ENCODE measurements at places on chromosomes 4 and X. TPM values are rescaled to one million over a fixed set of nuclear protein-coding genes. Genes with fewer than 3 reads are reported as not detected.

TMPRSS11F gene
- not detected for total RNA-seq

ATP1B4 gene
- total RNA-seq = not detected

GRCh38 chr4:187770345-187770744 lies 225.2 kb upstream of the ZFP42 start:
- no peak overlapping the region for H3K27ac ChIP-seq
- H3K4me3 ChIP-seq = no peak overlapping the region
- peaks cover 3% of the 10 kb centered on the region for H3K27me3 ChIP-seq
- no peaks in the 10 kb centered on the region for H3K4me1 ChIP-seq
- DNase-seq = no peak

- H3K36me3 ChIP-seq = no peaks in the 10 kb centered on the region
- no peaks in the 10 kb centered on the region for H3K27me3 ChIP-seq
- H3K4me3 ChIP-seq = no peak overlapping the region
- DNase-seq = no peak
These were observed 77.9 kb downstream of the LUZP4 start for GRCh38 chrX:115367455-115367854.

GRCh38 chrX:41596596-41596995 lies 92.2 kb upstream of the GPR34 start:
- H3K27ac ChIP-seq = no peak overlapping the region
- H3K4me1 ChIP-seq = no peaks in the 10 kb centered on the region
- H3K27me3 ChIP-seq = peaks cover 2% of the 10 kb centered on the region
- DNase-seq = no peak

DNA sequence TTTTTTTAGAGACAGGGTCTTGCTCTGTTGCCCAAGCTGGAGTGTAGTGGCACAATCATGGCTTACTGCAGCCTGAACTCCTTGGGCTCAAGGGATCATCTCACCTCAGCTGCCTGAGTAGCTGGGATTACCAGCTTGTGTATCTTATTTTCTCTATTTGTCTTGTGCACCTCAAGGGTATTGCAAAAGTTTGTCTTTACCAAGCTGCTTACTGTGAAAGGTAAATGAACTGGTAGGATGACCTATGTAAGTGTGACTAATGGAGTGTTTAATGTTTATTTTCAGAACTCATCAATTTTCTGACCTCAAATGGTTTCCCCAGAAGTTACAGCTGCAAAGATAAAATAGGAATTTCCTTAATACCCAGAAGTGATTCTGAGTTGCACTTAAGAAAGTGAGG lies 5.3 kb upstream of the FGA start:
- no peak for DNase-seq
- no peak overlapping the region for H3K4me3 ChIP-seq
- peaks cover 3% of the 10 kb centered on the region for H3K27me3 ChIP-seq
- no peaks in the 10 kb centered on the region for H3K4me1 ChIP-seq
- no peaks in the 10 kb centered on the region for H3K36me3 ChIP-seq

DNA sequence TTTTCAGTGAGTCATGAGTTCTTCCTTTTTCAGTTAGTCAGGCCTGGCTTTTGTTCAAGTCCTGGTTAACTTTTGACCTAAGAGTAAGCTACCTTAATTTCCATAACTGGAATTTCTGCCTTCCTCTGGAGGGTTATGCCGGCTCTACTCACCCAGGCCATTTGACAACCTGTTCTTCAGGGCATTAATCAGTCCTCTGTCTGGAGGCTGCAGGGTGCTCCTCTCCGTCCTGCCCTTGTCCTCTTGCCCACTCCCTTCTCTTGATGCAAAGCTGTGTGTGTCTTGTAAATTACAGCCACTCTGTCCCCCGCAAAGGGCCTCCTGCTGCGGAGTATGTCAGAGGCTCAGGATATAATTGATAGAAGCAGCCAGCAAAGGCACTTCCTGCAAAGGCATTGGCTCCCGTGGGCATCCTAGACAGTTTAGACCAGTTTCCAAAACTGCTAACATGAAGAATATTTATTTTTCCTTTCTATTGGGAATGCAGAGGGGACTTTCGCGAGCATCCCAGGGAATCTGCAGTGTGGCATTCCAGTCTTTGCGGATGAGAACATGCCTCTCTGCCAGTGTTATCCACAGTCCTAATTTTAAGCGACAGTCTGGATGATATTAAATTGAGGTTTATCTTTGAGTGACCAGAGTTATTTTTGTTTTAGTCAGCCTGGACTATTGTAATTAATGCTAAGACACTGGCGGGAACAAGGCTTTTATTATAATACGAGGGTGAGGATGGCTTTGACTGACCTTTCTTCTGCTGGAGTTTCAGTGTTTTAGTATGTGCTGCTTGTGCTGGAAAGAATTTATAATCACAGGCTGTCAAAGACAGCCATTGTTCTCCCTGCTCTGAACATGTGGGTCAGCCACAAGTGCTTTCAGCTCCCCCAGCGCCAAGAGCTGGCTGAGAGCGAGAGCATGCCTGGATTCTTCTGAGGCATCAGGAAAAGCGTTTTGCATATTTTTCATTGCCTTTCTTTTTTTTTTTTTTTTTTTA lies 74.2 kb downstream of the LIMCH1 start:
- H3K27me3 ChIP-seq = peaks cover 8% of the 10 kb centered on the region
- H3K4me3 ChIP-seq = peak overlapping the region; percentile 35
- peaks cover 26% of the 10 kb centered on the region for H3K4me1 ChIP-seq
- H3K27ac ChIP-seq = no peak overlapping the region

C1QTNF7 gene
- not detected for total RNA-seq

DNA sequence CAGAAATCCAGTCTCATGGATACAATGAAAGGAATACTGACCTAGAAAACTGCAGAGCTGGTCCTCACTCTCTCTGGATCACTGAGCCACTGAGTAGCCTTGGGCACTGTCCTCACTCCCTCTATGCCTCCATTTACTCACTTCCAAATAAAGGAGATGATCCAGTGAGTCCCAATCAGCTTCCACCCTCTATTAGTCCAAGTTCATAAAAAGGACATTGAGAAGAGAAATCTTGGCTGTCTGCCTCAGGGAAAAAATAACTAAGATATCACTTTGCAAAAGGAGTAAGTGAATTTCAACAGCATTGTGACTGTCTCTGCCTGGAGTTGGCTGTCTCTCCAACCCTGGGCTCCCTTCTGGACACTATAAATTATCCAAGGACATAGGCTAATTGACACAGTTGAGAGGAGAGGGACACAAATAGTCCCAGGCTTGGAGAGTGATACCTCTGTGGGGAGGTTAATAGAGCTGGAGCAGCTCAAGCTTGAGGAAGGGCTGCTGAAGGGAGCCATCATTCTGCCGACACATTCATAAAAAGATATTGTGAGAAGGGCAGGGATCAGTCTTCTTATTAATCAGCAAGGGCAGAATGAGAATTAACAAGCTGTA lies 572.3 kb downstream of the RAB28 start:
- no peaks in the 10 kb centered on the region for H3K27me3 ChIP-seq
- H3K4me3 ChIP-seq = no peak overlapping the region
- H3K4me1 ChIP-seq = no peaks in the 10 kb centered on the region
- no peaks in the 10 kb centered on the region for H3K36me3 ChIP-seq

DNA sequence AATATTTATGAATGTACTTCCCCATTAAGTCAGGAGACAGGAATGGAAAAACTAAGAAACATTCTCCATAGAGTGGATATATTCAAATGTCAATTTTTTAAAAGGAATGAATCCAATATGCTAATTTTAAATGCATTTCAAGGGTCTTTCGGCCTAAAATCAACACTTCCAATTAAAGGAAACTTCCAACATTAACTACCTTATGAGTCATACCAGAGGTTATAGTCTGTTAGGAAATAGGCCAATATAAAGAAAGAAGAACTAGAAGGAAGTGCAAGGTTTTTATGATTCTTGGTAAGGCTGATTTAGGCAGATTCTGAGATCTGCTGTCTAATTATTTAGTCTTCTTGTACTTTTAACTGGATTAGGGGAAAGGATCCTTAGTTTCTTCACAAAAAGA lies 260.1 kb upstream of the EDNRA start:
- no peaks in the 10 kb centered on the region for H3K4me1 ChIP-seq
- no peak overlapping the region for H3K4me3 ChIP-seq
- H3K36me3 ChIP-seq = no peaks in the 10 kb centered on the region
- no peak overlapping the region for H3K27ac ChIP-seq
- no peaks in the 10 kb centered on the region for H3K27me3 ChIP-seq

DNA sequence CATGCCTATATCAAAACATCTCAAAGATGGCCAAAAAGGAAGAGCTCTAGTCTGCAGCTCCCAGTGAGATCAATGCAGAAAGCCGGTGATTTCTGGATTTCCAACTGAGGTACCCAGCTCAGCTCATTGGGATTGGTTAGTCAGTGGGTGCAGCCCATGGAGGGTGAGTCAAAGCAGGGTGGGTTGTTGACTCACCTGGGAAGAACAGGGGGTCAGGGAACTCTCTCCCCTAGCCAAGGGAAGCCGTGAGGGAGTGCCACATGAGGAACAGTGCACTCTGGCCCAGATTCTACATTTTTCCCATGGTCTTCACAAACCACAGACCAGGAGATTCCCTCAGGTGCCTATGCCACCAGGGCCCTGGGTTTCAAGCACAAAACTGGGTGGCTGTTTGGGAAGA lies 57.3 kb upstream of the FGF16 start:
- no peak overlapping the region for H3K27ac ChIP-seq
- no peaks in the 10 kb centered on the region for H3K36me3 ChIP-seq
- H3K4me3 ChIP-seq = no peak overlapping the region
- DNase-seq = no peak
- no peaks in the 10 kb centered on the region for H3K27me3 ChIP-seq

C4orf51 gene
- total RNA-seq = not detected

GRCh38 chr4:7799306-7799705 lies 140.4 kb downstream of the AFAP1 start:
- H3K36me3 ChIP-seq = peaks cover 31% of the 10 kb centered on the region
- peaks cover 9% of the 10 kb centered on the region for H3K27me3 ChIP-seq
- H3K4me3 ChIP-seq = peak overlapping the region; percentile 1
- H3K27ac ChIP-seq = no peak overlapping the region
- H3K4me1 ChIP-seq = no peaks in the 10 kb centered on the region

NPY5R gene
- total RNA-seq = 0.38 TPM

GRCh38 chr4:138749303-138749702 lies 266.3 kb upstream of the NOCT start:
- H3K4me3 ChIP-seq = no peak overlapping the region
- DNase-seq = no peak
- peaks cover 1% of the 10 kb centered on the region for H3K27me3 ChIP-seq
- no peak overlapping the region for H3K27ac ChIP-seq
- no peaks in the 10 kb centered on the region for H3K36me3 ChIP-seq

DNA sequence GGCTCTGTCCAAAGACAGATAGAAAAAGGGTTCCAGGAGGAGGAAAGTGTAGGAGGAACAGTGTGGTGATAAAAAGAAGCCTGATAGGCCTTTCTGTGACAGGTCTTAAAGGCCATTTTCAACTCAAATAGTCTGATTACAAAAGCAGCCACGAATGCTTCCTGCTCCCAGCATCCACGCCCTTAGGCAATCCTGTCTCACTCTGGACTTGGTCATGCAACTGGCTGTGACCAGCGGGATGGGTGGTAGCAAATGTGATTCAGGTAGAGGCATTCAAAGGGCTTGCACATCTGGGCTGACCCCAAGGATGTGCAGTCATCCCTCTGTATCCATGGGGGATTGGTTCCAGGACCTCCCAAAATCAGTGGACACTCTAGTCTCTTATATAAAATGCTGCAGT lies 14.4 kb upstream of the SEPSECS start:
- no peaks in the 10 kb centered on the region for H3K36me3 ChIP-seq
- H3K4me3 ChIP-seq = no peak overlapping the region
- H3K27ac ChIP-seq = no peak overlapping the region
- peaks cover 3% of the 10 kb centered on the region for H3K4me1 ChIP-seq
- no peak for DNase-seq
- no peaks in the 10 kb centered on the region for H3K27me3 ChIP-seq

- H3K36me3 ChIP-seq = peaks cover 24% of the 10 kb centered on the region
- no peak for DNase-seq
- H3K4me1 ChIP-seq = peaks cover 13% of the 10 kb centered on the region
- H3K4me3 ChIP-seq = peak overlapping the region; percentile 38
- no peak overlapping the region for H3K27ac ChIP-seq
These were observed 93.8 kb downstream of the C4orf51 start for GRCh38 chr4:145773581-145774234.

- H3K4me3 ChIP-seq = no peak overlapping the region
- no peak overlapping the region for H3K27ac ChIP-seq
- H3K36me3 ChIP-seq = no peaks in the 10 kb centered on the region
- no peak for DNase-seq
- H3K4me1 ChIP-seq = no peaks in the 10 kb centered on the region
- H3K27me3 ChIP-seq = no peaks in the 10 kb centered on the region
These were observed 323.0 kb downstream of the INPP4B start for GRCh38 chr4:142523111-142523510.

GRCh38 chr4:75963558-75963957 lies 22.7 kb upstream of the NAAA start:
- DNase-seq = no peak
- peaks cover 3% of the 10 kb centered on the region for H3K4me1 ChIP-seq
- H3K36me3 ChIP-seq = peaks cover 88% of the 10 kb centered on the region
- peak overlapping the region; percentile 82 for H3K4me3 ChIP-seq
- no peak overlapping the region for H3K27ac ChIP-seq

GRIA3 gene
- 0.51 TPM for total RNA-seq

AVPR2 gene
- 0.77 TPM for total RNA-seq

GRCh38 chrX:6832619-6833018 lies 297.7 kb upstream of the VCX3A start:
- no peak overlapping the region for H3K27ac ChIP-seq
- no peak overlapping the region for H3K4me3 ChIP-seq
- no peaks in the 10 kb centered on the region for H3K27me3 ChIP-seq
- DNase-seq = no peak

DNA sequence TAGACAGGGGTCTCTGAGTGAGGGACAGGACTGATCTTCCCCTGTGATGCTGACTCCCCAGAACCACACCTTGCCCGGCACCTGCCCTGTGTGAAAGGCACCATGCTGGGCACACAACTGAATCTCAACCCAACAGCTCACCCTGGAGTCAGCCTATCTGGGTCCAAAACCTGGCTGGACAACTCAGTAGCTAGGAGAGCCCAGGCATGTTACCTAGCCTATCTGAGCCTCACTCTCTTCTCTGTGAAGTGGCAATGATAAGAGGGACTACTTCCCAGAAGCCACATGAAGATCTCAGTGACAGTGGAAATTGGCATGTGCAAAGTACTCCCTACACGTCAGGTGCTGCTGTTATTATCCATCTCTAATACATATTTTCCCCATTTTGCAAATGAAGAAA lies 44.8 kb upstream of the PPP2R2C start:
- peaks cover 2% of the 10 kb centered on the region for H3K27me3 ChIP-seq
- H3K4me3 ChIP-seq = no peak overlapping the region
- H3K27ac ChIP-seq = no peak overlapping the region

- no peak for DNase-seq
- H3K36me3 ChIP-seq = peaks cover 8% of the 10 kb centered on the region
- peaks cover 2% of the 10 kb centered on the region for H3K27me3 ChIP-seq
- H3K4me1 ChIP-seq = peaks cover 8% of the 10 kb centered on the region
- no peak overlapping the region for H3K27ac ChIP-seq
- H3K4me3 ChIP-seq = no peak overlapping the region
These were observed 66.1 kb downstream of the SNX25 start for GRCh38 chr4:185275501-185275900.

DNA sequence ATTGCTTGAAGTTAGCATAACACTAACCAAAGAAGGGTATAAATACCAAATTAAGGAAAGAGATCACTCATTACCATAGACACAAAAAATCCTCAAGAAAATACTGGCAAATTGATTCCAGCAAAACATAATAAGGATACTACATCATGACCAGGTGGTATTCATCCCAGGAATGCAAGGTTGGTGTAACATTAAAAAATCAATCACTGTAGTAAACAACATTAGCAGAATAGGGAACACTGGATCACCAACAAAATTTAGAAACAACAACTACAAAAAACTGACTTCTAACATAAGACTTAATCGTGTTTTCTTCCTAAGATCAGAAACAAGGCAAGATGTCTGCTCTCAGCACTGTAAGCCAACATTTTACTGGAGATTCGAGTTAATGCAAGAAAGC lies 14.1 kb downstream of the GAK start:
- H3K27ac ChIP-seq = no peak overlapping the region
- no peak overlapping the region for H3K4me3 ChIP-seq
- peaks cover 43% of the 10 kb centered on the region for H3K4me1 ChIP-seq
- H3K27me3 ChIP-seq = peaks cover 8% of the 10 kb centered on the region
- H3K36me3 ChIP-seq = peaks cover 8% of the 10 kb centered on the region

NDUFC1 gene
- total RNA-seq = 44.8 TPM
